ENCODE measurements at places on chromosomes 2 and 18. TPM values are rescaled to one million over a fixed set of nuclear protein-coding genes. Genes with fewer than 3 reads are reported as not detected.

GRCh38 chr2:162069267-162069903 lies 4.6 kb downstream of the DPP4 start:
- no peak overlapping the region for H3K27ac ChIP-seq
- no peaks in the 10 kb centered on the region for H3K27me3 ChIP-seq
- no peak for DNase-seq

DNA sequence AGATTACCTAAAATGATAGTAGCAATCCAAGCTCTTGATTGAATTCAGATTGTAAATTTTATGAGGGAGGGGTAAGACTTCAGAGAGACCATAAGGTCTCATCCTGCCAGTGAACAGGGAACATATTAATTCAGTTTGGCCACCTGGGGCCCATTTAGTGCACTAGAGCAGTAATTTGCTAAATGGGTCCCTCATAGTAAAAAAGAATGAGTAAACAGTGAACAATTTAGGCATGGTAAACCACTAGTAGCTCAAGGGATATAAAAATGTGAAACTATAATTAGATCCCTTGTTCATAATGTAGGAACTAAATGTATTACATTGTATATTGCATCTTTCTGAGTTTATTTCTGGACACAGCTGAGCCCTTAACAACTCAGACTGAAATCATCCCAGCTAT lies 4.9 kb upstream of the PHLPP1 start:
- DNase-seq, result no peak
- H3K4me1 ChIP-seq, result peaks cover 3% of the 10 kb centered on the region
- H3K36me3 ChIP-seq, result no peaks in the 10 kb centered on the region
- no peaks in the 10 kb centered on the region for H3K27me3 ChIP-seq

DNA sequence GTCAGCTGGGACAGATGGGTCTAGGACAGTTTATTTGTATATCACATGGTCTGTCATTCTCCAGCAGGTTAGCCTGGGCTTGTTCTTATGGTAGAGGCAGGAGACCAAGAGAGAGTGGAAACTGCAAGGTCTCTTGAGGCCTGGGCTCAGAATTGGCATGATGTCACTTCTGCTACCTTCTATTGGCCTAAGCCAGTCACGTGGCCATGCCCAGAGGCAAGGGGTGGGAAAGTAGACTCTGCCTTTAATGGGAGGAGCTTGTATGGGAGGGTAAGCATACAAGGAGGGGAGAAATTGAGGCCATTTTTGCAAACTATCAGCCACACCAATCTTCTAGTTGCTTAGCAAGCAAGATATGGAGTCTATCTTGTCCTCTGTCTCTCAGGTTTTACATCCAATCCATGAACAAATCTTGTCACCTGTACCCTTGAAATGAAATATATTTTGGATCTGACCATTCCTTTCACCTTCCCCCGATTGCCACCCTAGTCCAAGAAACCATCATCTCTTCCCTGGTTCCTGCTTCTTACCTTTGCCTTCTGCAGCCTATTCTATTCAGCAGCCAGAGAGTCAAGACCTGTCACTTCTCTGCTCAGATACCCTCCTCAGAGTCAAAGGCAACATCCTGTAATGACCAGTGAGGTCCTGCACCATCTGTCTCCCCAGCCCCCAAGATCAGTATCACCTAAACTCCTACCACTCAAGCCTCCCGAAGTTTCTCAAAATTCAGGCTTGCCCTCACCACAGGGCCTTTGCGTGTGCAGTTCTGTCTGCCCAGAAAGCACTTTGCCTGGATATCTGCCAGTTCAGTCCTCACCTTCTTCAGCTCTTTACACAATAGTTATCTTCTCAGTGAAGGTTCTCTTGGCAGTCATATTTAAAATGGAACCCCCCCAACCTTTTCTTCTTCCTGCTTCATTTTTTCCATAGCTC lies 240.0 kb downstream of the LOXHD1 start:
- no peak overlapping the region for H3K27ac ChIP-seq
- H3K4me3 ChIP-seq, result no peak overlapping the region
- no peaks in the 10 kb centered on the region for H3K27me3 ChIP-seq
- peaks cover 3% of the 10 kb centered on the region for H3K4me1 ChIP-seq
- no peak for DNase-seq

GRCh38 chr2:26925100-26925791 lies 45.2 kb upstream of the MAPRE3 start:
- H3K4me3 ChIP-seq, result no peak overlapping the region
- H3K4me1 ChIP-seq, result no peaks in the 10 kb centered on the region

GRCh38 chr2:136874258-136874657 lies 108.9 kb downstream of the THSD7B start:
- no peaks in the 10 kb centered on the region for H3K36me3 ChIP-seq
- no peak overlapping the region for H3K27ac ChIP-seq
- DNase-seq, result no peak
- no peak overlapping the region for H3K4me3 ChIP-seq
- H3K4me1 ChIP-seq, result no peaks in the 10 kb centered on the region
- no peaks in the 10 kb centered on the region for H3K27me3 ChIP-seq

CHST9 gene
- 3.5 TPM for polyA plus RNA-seq

GRCh38 chr2:240269380-240269779 lies 128.9 kb upstream of the OTOS start:
- no peak for DNase-seq
- H3K4me1 ChIP-seq, result no peaks in the 10 kb centered on the region
- H3K27ac ChIP-seq, result no peak overlapping the region
- H3K27me3 ChIP-seq, result no peaks in the 10 kb centered on the region

GRCh38 chr2:197939787-197940186 lies 135.4 kb downstream of the PLCL1 start:
- no peak for DNase-seq
- no peaks in the 10 kb centered on the region for H3K27me3 ChIP-seq
- no peak overlapping the region for H3K4me3 ChIP-seq
- no peaks in the 10 kb centered on the region for H3K36me3 ChIP-seq
- no peak overlapping the region for H3K27ac ChIP-seq

GRCh38 chr18:10404168-10404567 lies 50.3 kb upstream of the APCDD1 start:
- no peaks in the 10 kb centered on the region for H3K36me3 ChIP-seq
- H3K27ac ChIP-seq, result peak overlapping the region; percentile 53
- no peak overlapping the region for H3K4me3 ChIP-seq
- peaks cover 20% of the 10 kb centered on the region for H3K4me1 ChIP-seq
- H3K27me3 ChIP-seq, result no peaks in the 10 kb centered on the region

DNA sequence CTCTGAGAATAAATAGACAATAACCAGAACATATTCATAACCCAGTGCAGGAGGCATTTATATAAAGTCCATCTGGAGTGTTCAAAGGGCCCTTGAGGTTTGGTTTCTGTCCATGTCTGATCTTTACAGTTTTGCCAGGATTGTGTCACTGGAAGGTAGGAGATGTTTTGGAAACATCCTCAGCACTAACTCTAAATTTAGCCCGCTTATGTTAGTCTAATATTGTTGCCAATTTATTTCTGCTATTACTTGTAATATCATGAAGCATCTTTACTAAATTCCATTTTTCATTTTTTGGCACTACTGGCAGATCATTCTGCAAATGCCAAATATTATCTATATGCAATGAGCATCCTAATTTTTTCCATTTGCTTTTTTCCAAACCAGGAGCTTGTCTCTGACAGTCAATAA lies 22.4 kb upstream of the REV1 start:
- no peak overlapping the region for H3K27ac ChIP-seq
- H3K4me1 ChIP-seq, result peaks cover 16% of the 10 kb centered on the region
- no peaks in the 10 kb centered on the region for H3K27me3 ChIP-seq
- no peaks in the 10 kb centered on the region for H3K36me3 ChIP-seq
- no peak overlapping the region for H3K4me3 ChIP-seq

- H3K36me3 ChIP-seq, result no peaks in the 10 kb centered on the region
- no peaks in the 10 kb centered on the region for H3K4me1 ChIP-seq
- no peaks in the 10 kb centered on the region for H3K27me3 ChIP-seq
- no peak overlapping the region for H3K27ac ChIP-seq
Observed at GRCh38 chr2:61951881-61952280, 46.4 kb downstream of the COMMD1 start.

DNA sequence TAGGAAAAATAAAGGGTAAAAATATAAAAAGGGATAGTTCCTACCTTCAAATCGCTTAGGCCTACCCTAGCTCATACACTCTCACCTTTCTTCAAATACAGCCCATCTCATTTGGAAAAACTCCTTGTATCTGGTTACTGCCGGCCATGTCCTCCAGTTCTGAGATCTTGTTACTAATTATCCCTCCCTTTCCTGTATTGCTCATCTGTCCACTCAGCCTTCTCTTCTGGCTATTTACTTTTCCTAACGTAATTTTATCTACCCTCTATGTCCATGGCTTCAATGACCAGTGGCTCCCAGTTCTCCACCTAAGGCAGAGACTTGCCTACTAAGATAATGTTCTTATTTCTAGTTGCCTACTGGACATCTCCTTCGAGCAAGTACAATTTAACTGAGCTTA lies 342.9 kb upstream of the ACVR2A start:
- H3K27ac ChIP-seq, result no peak overlapping the region
- H3K4me1 ChIP-seq, result no peaks in the 10 kb centered on the region
- no peaks in the 10 kb centered on the region for H3K36me3 ChIP-seq
- no peaks in the 10 kb centered on the region for H3K27me3 ChIP-seq

DNA sequence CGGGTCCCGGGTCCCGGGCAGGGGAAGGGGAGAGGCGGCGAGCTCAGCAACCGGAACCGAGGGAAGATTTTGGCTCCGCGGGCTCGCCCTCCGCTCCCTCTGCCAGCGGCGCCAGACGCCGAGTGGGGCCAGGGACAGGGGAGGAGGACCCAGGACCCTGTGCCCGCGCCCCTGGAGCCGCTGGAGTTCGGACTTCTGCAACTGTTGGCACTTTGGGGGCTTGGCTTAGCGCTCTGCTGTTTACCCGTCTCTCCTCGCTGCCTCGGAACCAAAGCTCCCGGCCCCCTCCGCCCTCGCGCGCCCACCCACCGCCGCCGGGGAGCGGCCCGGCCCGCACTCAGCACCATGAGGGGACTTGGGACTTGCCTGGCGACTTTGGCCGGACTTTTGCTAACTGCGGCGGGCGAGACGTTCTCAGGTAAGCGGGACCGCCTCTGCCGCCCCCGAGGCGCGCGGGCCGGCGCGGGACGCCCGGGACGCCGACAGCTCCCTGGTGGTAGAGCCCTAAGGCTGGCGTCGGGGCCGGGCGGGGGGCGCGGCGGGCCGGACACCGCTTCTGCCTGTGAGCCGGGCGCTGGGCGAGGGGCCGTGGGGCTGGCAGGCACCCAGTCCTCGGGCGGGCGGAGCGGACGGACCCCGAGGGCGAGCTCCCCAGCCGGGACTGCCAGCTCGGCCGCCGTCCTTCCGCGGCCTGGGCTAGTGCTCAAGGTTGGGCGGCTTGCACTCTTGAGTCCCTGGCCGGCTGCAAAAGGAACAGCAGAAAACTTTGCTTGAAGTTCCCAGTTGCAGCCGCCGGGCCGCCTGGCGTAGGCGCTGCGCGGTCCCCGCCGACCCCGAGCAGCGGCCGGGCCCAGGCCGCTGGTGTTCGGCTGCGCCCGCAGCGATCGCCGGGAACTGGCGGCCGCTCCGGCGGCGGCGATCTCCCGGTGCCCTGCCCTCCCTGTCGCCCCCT lies 634 bp downstream of the PTPRM start:
- H3K36me3 ChIP-seq, result no peaks in the 10 kb centered on the region
- peak; percentile 51 for DNase-seq
- H3K4me1 ChIP-seq, result peaks cover 15% of the 10 kb centered on the region
- H3K4me3 ChIP-seq, result peak overlapping the region; percentile 68
- H3K27ac ChIP-seq, result peak overlapping the region; percentile 93

DNA sequence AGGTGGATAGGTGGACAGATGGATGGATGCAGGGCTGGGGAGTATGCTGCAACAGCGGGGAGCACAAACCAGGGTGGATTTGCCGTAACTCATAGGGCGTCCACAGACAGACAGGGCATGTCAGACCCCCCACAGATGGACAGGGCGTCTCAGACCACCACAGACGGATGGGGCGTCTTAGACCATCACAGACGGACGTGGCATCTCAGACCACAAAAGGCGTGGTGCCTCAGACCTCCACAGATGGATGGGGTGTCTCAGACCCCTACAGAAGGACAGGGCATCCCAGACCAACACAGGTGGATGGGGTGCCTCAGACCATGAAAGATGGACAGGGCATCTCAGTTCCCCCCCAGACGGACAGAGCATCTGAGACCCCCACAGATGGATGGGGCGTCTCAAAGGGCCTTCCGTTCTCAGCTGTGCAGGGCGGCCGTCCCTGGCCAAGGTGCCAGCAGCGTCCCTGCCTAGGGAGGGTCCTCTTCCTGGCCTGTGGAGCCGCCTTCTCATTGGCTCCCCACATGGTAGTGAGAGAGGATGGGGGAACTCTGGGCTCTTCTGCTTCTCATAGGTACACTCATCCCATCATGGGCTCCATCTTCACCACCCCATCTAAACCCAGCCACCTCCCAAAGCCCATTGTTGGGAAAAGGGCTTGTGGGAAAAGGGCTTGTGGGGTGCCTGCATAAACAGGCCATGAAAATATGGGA lies 2.1 kb downstream of the ANKMY1 start:
- peaks cover 37% of the 10 kb centered on the region for H3K4me1 ChIP-seq
- peaks cover 6% of the 10 kb centered on the region for H3K27me3 ChIP-seq
- peaks cover 27% of the 10 kb centered on the region for H3K36me3 ChIP-seq
- DNase-seq, result no peak

CTNNA2 gene
- 0.56 TPM for polyA plus RNA-seq

DNA sequence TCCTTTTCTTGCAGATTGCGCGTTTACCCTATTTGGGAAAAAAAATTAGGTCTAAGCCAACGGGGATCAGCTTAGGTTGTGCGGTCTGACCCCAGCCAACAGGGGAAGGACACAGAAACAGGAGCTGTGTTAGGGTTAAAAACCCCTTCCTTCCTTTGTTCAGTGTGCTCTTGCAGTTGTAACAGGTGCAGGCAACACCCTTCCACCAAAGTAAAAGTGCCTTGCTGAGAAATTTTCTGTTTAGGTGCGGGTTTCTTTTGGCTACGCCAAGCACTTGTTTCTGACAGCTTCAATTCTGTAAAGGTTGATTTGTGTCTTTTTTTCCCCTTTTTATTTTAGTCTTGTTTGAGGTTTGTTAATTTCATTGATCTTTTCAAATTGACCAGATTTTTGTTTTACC lies 92.5 kb downstream of the PTPN4 start:
- no peaks in the 10 kb centered on the region for H3K4me1 ChIP-seq
- H3K36me3 ChIP-seq, result no peaks in the 10 kb centered on the region
- no peak for DNase-seq
- H3K27me3 ChIP-seq, result no peaks in the 10 kb centered on the region
- H3K4me3 ChIP-seq, result no peak overlapping the region

UXS1 gene
- 86.4 TPM for polyA plus RNA-seq

DNA sequence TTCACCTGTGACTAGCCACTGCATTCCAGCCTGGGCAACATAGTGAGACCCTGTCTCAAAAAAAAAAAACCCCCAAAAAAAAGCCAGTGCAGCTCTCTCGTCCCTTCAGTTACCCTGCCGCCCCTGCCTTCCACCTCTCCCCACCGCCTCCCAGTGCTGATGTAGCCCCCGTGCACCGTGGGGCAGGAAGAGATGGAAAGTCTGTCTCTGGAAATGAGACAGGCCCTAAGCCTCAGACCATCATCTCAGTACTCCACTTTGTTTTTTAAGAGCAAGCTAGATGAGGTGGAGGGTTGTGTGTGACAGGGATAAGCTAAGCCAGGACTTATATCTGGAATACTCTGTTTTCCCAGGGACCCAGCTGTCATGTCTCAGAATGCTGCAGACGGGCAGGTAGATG lies 32.0 kb downstream of the MERTK start:
- H3K4me1 ChIP-seq, result peaks cover 6% of the 10 kb centered on the region
- H3K27ac ChIP-seq, result no peak overlapping the region
- no peaks in the 10 kb centered on the region for H3K27me3 ChIP-seq

GRCh38 chr2:59322005-59322404 lies 1080.9 kb upstream of the FANCL start:
- no peaks in the 10 kb centered on the region for H3K27me3 ChIP-seq
- H3K4me3 ChIP-seq, result no peak overlapping the region
- no peaks in the 10 kb centered on the region for H3K4me1 ChIP-seq
- no peak for DNase-seq
- H3K27ac ChIP-seq, result no peak overlapping the region

GRCh38 chr18:48325115-48325665 lies 84.0 kb downstream of the ZBTB7C start:
- DNase-seq, result no peak
- H3K4me1 ChIP-seq, result no peaks in the 10 kb centered on the region

Measured in left lung (tissue), 14 donors.